Central memory CD8-positive, alpha-beta T cell (primary cell): ENCODE measurements at places on chromosomes 4 and X.
A peak's percentile ranks its signal among the peaks of the same experiment; 100 is the strongest.

GRCh38 chr4:47519239-47519883 is 34.3 kb downstream of the ATP10D start:
- H3K27me3 ChIP-seq: no peaks in the 10 kb centered on the region
- H3K27ac ChIP-seq: peak overlapping the region; percentile 35
- peaks cover 12% of the 10 kb centered on the region for H3K36me3 ChIP-seq
- H3K4me1 ChIP-seq: peaks cover 12% of the 10 kb centered on the region

DNA sequence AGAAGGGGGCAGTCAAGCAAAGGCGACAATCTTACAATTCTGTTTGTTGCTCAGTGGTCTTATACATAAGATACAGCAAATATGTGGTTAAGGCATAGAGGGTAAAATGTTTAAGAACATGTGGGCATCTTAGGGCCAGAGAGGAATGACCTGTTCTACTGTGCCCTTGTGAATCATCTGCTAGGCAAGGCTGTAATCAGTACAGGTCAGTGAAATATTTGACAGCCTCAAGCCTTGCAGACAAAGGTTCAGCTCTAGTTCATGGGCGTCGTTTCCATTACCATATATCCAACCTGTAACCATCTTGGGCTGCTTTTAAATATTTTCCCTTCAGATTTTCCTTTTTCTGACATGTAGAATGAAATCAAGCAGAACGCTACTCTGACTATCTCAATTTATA is 37.3 kb downstream of the AGA start:
- no peaks in the 10 kb centered on the region for H3K27me3 ChIP-seq
- no peaks in the 10 kb centered on the region for H3K36me3 ChIP-seq
- no peak overlapping the region for H3K4me3 ChIP-seq
- peaks cover 32% of the 10 kb centered on the region for H3K4me1 ChIP-seq

DNA sequence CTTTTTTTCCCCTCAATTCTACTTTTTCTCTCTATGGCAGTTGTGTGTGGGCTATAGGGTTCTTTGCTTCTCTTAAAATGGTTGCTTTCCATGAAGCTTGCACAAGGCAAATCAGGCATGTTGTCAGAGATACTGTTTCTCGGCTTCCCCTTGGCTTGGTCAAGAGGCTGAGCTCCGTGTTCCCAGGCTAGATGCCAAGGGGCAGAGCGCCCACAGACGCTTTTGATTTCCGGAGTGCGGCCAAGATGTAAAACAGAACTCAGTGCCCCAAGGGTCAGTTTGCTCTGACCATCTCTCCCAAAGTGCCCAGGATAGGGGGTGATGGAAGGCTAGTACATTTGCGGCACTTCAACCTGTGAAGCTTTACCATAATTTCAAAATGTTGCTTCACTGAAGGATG is 64.2 kb upstream of the DIPK2B start:
- no peak overlapping the region for H3K27ac ChIP-seq
- H3K4me1 ChIP-seq: no peaks in the 10 kb centered on the region

DNA sequence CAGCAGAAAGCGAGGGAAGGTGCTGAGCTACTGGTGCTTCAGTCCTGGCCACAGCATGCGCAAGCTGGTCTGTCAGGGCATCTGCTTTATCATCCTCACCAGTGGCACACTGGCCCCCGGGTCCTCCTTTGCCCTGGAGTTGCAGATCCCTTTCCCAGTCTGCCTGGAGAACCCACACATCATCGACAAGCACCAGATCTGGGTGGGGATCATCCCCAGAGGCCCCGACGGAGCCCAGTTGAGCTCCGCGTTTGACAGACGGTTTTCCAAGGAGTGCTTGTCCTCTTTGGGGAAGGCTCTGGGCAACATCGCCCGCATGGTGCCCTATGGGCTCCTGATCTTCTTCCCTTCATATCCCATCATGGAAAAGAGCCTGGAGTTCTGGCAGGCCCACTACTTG is 60.3 kb downstream of the ALPK1 start:
- no peaks in the 10 kb centered on the region for H3K4me1 ChIP-seq
- no peak overlapping the region for H3K27ac ChIP-seq
- no peak for DNase-seq

DNA sequence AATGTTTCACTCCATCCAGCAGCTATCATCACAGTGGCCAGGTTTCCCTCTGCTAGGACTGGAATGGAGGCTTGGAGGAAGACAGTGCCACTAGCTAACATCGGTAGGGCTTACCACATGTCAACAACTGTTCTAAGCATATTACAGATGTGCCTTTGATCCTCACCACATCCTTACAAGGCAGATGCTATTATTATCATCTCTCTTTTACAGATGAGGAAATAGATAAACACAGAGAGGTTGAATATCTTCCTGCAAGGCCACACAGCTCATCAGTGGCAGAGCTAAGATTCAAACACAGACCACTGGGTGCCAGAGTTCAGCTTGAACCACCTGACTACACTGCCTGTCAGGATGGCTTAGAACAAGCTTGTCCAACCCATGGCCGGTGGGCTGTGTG is 47.4 kb downstream of the MAMLD1 start:
- H3K4me1 ChIP-seq: peaks cover 24% of the 10 kb centered on the region
- no peaks in the 10 kb centered on the region for H3K27me3 ChIP-seq
- no peak for DNase-seq
- no peaks in the 10 kb centered on the region for H3K36me3 ChIP-seq

- peaks cover 30% of the 10 kb centered on the region for H3K27me3 ChIP-seq
- no peaks in the 10 kb centered on the region for H3K4me1 ChIP-seq
- no peak overlapping the region for H3K4me3 ChIP-seq
- DNase-seq: no peak
Observed at GRCh38 chr4:150244600-150244999, 166.4 kb downstream of the DCLK2 start.

DNA sequence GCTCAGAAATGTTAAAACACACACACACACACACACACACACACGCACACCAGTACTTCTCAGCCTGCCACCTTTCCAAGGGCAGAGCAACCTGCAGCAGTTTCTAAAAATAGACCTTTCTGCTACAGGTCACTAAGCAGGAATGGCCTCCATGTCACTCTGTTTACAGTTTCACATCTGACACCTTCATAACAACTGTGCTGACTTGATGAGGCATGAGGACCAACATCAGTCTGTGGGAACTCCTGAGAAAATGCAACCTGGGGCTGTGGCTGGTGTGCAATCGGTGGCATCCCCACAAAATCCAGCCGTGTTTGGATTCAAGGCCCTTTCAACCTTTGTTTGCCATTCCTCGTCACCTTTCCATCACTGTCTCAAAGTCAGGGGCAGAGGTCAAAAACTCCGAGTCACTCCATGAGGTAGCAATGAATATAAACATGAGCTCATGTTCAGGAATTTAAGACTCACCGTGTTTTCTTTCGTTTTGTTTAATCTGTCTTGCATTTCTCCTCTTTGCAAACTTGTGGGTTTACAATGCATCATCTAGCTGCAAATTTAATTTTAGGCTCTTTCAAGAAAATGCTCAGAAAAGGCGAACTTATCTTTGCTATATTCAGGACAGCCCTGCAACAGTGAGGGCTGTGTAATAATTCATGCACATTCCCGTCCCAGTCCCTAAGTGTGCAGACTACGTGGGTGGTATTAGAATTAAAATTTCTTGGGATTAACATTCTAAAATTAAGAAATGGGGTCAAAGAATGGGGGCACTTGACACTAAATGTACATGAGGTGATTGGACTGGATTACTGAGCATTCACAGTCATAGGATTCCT is 135.3 kb downstream of the SHROOM3 start:
- H3K27ac ChIP-seq: no peak overlapping the region
- no peaks in the 10 kb centered on the region for H3K4me1 ChIP-seq
- peaks cover 58% of the 10 kb centered on the region for H3K27me3 ChIP-seq
- H3K36me3 ChIP-seq: no peaks in the 10 kb centered on the region
- no peak for DNase-seq

GRCh38 chr4:174210354-174210753 is 73.1 kb downstream of the FBXO8 start:
- H3K27ac ChIP-seq: no peak overlapping the region
- no peak overlapping the region for H3K4me3 ChIP-seq
- H3K27me3 ChIP-seq: peaks cover 85% of the 10 kb centered on the region

GRCh38 chrX:77693594-77693993 is 92.4 kb downstream of the ATRX start:
- peaks cover 8% of the 10 kb centered on the region for H3K4me1 ChIP-seq
- H3K27ac ChIP-seq: peak overlapping the region; percentile 84
- H3K4me3 ChIP-seq: no peak overlapping the region
- DNase-seq: no peak
- no peaks in the 10 kb centered on the region for H3K27me3 ChIP-seq

DNA sequence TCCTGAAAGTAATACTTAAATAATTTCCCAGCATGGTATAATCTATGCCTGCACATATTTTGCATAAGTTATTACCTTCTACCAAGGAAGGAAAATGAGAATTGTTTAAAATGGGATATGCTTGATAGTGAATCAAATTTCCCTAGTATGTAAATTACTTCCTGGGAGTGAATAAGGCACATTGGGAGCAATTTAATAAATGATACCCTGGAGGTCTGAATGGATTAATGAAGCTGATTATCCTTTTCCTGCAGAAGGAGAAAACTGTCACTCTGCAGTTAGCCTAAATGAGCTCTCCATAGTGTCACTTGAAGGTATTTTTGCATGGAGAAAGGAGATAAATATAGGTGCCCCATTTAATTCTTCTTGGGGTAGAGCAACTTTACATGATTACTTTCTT is 2212.0 kb downstream of the PCDH7 start:
- H3K36me3 ChIP-seq: no peaks in the 10 kb centered on the region
- H3K27ac ChIP-seq: no peak overlapping the region
- no peak overlapping the region for H3K4me3 ChIP-seq
- H3K27me3 ChIP-seq: no peaks in the 10 kb centered on the region
- no peaks in the 10 kb centered on the region for H3K4me1 ChIP-seq

DNA sequence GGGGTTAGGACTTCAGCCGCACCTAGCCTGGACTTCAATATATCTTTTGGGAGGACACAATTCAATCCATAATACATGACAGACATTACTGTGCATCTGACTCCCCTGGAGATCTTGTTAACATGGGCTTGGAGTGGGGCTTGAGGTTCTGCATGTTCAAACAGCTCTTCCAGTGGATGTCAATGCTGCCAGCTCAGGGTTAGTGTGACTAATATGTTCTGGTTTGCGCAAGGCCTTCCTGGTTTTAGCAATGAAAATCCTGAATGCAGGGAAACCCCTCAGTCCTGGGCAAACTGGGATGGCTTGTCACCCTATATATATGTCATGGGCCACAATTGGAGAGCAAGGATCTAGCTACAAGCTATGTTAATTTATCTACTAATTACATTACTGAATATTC is 2.7 kb upstream of the TSPAN7 start:
- no peaks in the 10 kb centered on the region for H3K4me1 ChIP-seq
- peaks cover 1% of the 10 kb centered on the region for H3K36me3 ChIP-seq
- no peak overlapping the region for H3K4me3 ChIP-seq
- no peak for DNase-seq

GRCh38 chr4:173264684-173265185 is 69.4 kb downstream of the HMGB2 start:
- peaks cover 36% of the 10 kb centered on the region for H3K4me1 ChIP-seq
- peak; percentile 10 for DNase-seq
- H3K36me3 ChIP-seq: peaks cover 7% of the 10 kb centered on the region
- peak overlapping the region; percentile 78 for H3K27ac ChIP-seq
- no peak overlapping the region for H3K4me3 ChIP-seq

DNA sequence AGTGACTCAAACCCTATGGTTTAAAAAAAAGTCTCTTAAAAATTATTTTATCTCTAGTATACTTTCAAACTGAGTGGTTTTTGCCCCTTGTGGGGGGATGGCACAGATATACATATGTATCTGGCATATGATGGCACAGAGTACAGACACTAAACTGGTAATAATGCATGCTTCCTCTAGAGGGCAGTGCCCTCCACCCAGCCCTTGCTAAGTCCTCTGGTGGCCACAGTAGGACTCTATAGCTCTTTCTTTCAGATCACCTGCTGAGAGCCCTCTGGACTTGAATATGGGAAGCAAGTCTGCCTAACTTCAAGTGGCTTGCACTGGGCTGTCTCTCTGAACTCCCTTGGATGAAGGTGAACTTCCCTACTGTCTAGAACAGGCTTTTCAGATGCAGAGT is 66.3 kb downstream of the TSPAN7 start:
- no peak for DNase-seq
- no peaks in the 10 kb centered on the region for H3K4me1 ChIP-seq
- peaks cover 17% of the 10 kb centered on the region for H3K27me3 ChIP-seq
- H3K36me3 ChIP-seq: no peaks in the 10 kb centered on the region
- H3K27ac ChIP-seq: no peak overlapping the region

- H3K4me3 ChIP-seq: no peak overlapping the region
- no peak for DNase-seq
- no peaks in the 10 kb centered on the region for H3K4me1 ChIP-seq
- no peaks in the 10 kb centered on the region for H3K27me3 ChIP-seq
- peaks cover 2% of the 10 kb centered on the region for H3K36me3 ChIP-seq
Observed at GRCh38 chr4:156029691-156030090, 76.0 kb upstream of the CTSO start.

GRCh38 chrX:139931646-139932072 is 1.2 kb downstream of the ATP11C start:
- H3K27me3 ChIP-seq: no peaks in the 10 kb centered on the region
- peaks cover 13% of the 10 kb centered on the region for H3K36me3 ChIP-seq
- DNase-seq: peak; percentile 9

- DNase-seq: no peak
- no peak overlapping the region for H3K27ac ChIP-seq
- no peaks in the 10 kb centered on the region for H3K27me3 ChIP-seq
- H3K4me3 ChIP-seq: no peak overlapping the region
- H3K4me1 ChIP-seq: peaks cover 5% of the 10 kb centered on the region
Observed at GRCh38 chr4:69833251-69833650, 26.7 kb downstream of the SULT1E1 start.

- H3K27me3 ChIP-seq: no peaks in the 10 kb centered on the region
- H3K4me3 ChIP-seq: no peak overlapping the region
- no peak for DNase-seq
- no peaks in the 10 kb centered on the region for H3K4me1 ChIP-seq
- no peaks in the 10 kb centered on the region for H3K36me3 ChIP-seq
Observed at GRCh38 chrX:130715299-130715698, 187.7 kb downstream of the ENOX2 start.

DNA sequence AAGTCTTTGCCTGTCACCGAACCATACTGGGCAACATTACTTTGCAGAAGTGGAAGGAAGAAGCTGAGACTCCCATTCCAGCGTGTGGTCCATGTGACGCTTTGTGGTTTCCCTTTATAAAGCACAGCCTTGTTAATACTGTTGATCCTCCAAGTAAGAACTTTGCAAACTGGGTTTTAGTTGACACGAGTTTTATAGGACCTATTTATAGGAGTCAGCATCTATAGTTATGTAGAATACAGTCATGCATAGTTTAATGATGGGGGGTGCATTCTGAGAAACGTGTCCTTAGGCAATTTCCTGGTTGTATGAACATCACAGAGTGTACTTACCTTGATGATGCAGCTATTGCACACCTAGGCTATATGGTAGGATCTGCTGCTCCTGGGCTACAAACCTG is 1879.4 kb upstream of the TENM3 start:
- H3K4me1 ChIP-seq: no peaks in the 10 kb centered on the region
- no peaks in the 10 kb centered on the region for H3K27me3 ChIP-seq
- no peaks in the 10 kb centered on the region for H3K36me3 ChIP-seq
- no peak overlapping the region for H3K27ac ChIP-seq

- DNase-seq: no peak
- peaks cover 58% of the 10 kb centered on the region for H3K36me3 ChIP-seq
- no peaks in the 10 kb centered on the region for H3K27me3 ChIP-seq
- peaks cover 16% of the 10 kb centered on the region for H3K4me1 ChIP-seq
Observed at GRCh38 chr4:2255501-2256155, 6.3 kb downstream of the MXD4 start.
